EL (cell line): ENCODE measurements at places on chromosomes 1 and 21.

- DNase-seq = no peak
These were observed 169.3 kb upstream of the NR5A2 start for GRCh38 chr1:199858171-199858570.

DNA sequence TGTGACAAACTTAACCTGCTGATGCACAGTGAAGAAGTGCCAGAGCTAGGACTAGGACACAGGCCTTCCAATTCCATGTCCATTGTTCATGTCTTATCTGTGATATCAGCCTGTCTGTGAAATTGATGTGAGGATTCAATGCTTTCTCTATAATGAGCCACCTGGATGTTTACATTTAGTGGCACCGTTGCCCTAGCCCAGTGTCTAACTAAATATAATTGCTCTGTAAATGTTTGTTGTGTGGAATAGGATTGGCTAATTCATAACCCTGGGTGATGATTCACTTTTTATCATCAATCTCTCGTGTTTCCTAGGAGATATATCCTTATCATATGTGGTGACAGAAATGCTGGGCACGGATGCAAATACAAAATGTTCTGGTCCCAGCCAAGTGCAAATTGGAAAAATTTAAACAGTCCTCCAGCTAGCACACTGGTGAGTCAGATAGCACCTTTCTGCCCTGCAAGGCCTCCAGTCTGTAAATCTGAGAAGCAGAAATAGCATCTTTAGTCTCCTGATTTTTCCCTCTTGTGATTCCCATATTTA is 46.9 kb upstream of the GNG12 start:
- DNase-seq = peak; percentile 73

- DNase-seq = no peak
These were observed 79.9 kb upstream of the KIF26B start for GRCh38 chr1:245074898-245075297.

DNA sequence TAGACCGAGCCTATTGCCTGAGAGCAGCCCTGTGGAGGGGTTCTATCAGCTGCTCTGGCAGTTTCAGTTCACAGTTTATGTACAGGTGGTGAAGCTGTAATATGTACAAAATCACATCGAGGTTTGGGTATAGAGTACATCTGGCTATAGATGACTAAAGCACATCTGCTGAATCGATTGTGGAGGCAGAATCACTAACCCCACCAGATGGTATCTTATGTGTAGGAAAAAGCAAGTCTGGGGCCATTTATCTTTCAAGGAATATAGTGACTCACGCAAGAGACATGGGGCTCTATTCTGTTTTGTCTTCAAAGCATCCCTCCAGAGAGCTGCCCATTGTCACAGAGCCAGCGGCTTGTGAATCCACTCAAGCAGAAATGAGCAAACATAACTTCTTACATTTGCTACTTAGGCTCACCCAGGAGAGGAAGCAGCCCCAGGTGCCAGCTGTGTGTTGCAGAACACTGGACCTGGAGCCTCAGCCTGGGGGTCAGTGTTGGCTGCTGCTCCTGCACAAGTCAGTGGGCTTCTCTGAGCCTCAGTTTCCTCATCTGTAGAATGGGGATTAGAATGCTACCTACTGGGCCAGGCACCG is 21.3 kb downstream of the MIIP start:
- peak; percentile 80 for DNase-seq

DNA sequence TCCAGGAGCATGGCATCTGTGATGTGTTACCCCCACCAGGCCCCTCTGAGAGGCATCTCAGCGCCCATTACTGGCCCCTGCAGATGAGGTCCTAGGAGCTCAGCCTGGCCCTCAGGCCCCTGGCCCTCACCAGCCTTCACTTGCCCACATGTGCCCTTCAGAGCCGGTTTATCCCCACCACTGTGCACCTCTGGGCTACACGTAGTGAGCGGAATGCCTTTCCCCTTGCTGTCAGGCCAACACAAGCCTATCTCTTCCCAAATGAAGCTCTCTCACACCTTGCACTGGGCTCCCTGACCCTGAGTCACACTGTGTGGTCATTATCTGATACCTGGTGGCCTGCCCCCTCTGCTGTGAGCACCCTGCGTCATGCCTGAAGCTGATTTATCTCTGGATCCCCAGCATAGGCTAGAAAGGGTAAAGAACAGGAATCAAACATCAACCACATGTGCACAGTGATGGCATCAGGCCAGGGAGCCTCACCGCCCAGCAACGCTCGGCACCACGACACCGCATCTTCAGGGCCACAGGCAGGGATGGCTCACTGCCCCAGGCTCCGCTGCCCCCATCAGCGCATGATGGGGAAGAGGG is 49.1 kb downstream of the GLIS1 start:
- DNase-seq = no peak

DNA sequence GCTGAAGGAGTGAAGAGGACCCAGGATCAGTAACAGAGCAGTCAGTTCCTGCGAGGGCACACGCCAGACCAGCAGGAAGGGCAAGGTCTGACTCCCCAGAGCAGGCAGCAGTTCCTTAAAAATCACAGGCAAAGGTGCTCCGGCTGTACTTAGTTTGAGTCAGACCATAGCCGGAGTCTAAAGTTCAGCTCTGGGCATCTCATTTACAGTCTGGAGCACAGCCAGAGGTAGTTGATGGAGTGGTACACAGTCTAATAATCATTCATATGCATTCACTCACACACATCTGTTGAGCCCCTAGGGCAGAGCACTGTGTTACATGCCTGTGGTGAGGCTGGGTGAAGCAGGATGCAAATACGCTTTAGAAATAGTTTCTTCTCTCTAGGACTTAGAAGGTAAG is 7.3 kb upstream of the AMIGO1 start:
- DNase-seq = peak; percentile 92

GRCh38 chr1:40059338-40059959 is 18.9 kb downstream of the CAP1 start:
- DNase-seq = peak; percentile 52

DNA sequence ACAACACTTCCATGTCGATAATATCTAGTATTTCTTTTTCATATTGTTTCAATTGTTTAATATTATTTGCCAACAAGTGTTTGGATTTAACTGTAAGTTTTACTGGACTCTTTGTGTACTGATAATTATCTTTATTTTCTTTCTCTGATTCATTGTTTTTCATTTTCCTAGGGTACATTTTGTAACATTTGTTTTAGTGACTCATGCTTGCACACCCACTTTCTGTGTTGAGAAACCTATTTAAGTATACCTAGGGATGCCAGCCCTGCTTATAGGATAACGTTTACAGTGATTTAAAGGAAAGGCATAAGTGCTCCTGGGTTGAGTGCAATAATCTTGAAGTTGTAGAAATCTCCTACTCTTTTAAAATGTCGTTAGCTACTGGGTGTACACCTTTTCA is 1386.0 kb upstream of the ADGRL4 start:
- DNase-seq = peak; percentile 11

GRCh38 chr1:212225871-212226302 is 59.3 kb upstream of the PPP2R5A start:
- DNase-seq = no peak

GRCh38 chr1:87800006-87800405 is 471.3 kb downstream of the LMO4 start:
- DNase-seq = no peak
